ENCODE measurements at places on chromosomes 12 and 14.

- no peak for DNase-seq
Measured at GRCh38 chr14:65594882-65595237, 182.3 kb downstream of the FUT8 start.

- DNase-seq = no peak
Measured at GRCh38 chr12:14443531-14443930, 78.0 kb downstream of the ATF7IP start.

GRCh38 chr12:76176940-76177339 is 92.5 kb upstream of the NAP1L1 start:
- no peak for DNase-seq

DNA sequence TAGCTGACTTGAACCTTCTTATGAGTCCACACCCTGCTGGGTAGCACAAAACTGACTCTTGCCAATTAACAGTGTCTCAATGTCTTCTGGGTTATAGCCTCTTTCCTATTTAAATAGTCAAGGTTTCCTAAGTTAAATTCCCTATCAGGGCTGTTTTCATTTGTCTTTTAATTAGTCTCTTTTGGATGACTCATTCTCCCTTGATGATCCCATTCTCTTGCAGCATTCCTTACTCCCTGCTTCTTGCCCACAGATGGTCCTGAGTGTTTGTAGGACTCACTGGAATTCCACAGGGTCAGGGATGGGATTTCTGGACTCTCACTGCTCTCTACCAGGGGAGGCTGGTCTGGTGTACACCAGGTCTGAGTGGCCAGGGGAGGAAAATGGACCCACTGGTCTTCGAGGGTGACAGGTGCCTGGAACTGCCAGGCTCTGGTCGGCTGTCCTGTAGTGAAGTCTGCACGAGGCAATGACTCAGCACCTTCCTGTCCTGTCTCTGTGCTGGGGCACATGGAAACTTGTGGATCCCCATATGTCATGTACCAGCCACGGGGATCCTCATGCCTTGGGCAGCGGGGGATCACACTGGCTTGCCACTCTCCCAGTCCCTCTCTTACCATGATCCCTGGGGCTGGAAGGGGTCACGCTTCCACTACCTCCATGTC is 236.5 kb upstream of the PELI2 start:
- no peak for DNase-seq

GRCh38 chr12:114220311-114220710 is 185.6 kb downstream of the TBX5 start:
- DNase-seq = no peak

DNA sequence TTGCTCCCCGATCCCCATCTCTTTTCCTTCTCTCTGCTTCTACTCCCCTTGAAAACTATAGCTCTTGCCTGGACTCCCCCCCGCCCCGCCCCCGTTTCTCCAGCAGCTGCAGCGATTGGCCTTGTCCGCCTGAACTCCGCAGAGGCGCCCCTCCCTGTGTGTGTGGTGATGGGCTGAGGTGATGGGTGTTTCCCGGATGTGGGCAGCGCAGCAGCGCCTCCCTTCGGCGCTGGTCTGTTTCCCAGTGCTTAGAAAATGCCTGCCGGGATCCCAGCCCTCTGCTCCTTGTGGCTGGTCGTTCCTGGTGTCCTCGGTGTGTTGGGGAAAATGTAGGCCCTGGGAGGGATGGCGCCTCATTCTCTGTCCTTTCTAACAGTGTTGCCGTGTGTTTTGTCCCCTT is 43.3 kb downstream of the GALNT8 start:
- no peak for DNase-seq

- no peak for DNase-seq
Measured at GRCh38 chr12:49064767-49065152, 4.2 kb upstream of the KMT2D start.

DNA sequence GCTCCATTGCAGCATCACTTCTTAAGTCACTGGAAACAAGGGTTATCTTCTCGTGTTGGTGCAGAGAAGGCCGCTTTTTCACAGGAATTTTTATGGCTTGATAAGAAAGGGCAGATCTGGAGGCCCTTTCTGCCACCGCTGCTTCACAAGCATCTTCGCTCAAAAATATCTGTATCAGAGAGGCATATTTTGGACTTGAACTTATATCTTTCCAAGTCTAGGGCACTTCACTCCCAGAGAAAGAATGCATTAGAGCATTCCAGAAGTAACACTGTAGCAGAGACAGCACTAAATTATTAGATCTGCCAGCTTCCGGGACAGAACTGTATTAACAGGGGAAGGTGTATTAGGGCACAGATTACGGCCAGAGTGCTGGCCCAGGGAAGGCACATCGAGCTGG is 151.7 kb upstream of the AMIGO2 start:
- no peak for DNase-seq

Data from stimulated activated CD4-positive, alpha-beta T cell treated with anti-CD3 and anti-CD28 coated beads, Interleukin-1b, Interleukin-23, amount 100 ng/mL, for 1 hour (primary cell).